ENCODE measurements at places on chromosomes 5 and 9. TPM values are rescaled to one million over a fixed set of nuclear protein-coding genes. Genes with fewer than 3 reads are reported as not detected.

GRCh38 chr5:76449606-76450005 is 46.5 kb downstream of the IQGAP2 start:
- no peak for ATAC-seq

GRCh38 chr9:105967797-105968196 is 273.5 kb downstream of the TMEM38B start:
- no peak for ATAC-seq

GRCh38 chr9:71821405-71821804 is 53.1 kb upstream of the CEMIP2 start:
- no peak for ATAC-seq

DNA sequence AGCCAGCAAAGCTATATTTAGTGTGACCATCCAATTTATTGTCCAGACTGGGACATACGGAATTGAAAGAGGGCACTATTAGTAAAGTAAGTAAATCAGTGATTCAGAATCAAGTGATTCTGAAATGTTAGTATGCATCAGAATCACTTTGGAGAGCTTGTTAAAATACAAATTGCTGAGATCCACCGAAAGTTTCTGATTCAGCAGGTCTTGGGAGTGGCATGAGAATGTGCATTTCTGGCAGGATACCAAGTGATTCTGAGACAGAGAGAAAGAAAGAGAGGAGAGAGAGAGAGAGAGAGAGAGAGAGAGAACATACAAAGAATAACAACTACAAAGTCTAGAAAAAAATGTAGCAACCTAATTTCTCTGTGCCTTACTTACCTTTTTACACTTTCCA is 65.4 kb upstream of the ASTN2 start:
- no peak for ATAC-seq

DNA sequence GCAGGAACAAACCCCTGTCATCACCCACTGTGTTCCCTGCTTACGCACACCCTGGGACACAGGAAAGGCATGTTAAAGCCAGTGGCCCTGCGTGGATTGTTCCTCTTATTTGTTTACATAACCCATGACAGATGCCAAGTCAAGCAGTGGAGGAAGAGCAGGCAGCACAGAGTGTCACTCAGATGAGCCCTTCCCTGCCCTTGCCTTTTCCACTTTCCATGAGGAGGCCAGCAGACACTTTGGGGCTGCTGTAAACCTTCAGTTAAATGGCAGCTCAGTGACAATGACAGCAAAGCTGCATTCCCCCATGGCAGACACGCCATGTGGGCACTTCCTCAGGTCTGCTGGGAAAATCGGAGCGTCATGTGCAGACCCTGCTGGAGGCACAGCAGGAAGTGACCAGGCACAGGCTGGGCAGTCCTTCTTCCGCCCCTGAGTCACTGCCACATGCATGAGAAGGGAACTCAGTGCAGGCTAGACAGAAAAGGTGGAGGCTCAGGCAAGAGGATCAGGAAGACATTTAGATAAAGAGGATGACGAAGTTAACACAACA is 216.8 kb upstream of the PIK3R1 start:
- ATAC-seq, result peak; percentile 85

- no peak for ATAC-seq
Measured at GRCh38 chr5:5523066-5523505, 100.6 kb downstream of the ICE1 start.

GRCh38 chr5:123261752-123262151 is 161.5 kb downstream of the CEP120 start:
- ATAC-seq, result no peak

GRCh38 chr5:121019734-121020133 is 555.6 kb downstream of the PRR16 start:
- no peak for ATAC-seq

DNA sequence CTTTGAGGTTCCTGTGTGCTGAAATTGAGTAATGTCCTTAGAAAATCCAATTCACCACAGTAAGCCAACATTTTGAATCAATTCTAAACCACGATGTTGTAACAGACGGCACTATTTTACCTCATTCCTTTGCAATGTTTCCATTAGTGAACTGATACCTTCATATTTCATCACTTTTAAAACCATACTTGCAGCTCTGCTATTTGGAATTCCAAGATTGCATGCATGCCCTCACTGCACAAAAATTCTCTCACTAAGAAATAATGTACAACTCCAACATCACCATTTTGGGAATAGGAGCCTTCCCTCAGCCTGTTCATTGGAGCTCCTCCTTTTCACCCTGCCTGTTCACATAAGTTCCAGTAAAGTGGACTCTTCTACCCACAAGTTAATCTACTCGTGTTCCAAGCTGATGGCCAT is 74.8 kb upstream of the TGFBR1 start:
- peak; percentile 89 for ATAC-seq

- ATAC-seq, result no peak
Measured at GRCh38 chr9:89792189-89793123, 187.6 kb downstream of the GADD45G start.

DNA sequence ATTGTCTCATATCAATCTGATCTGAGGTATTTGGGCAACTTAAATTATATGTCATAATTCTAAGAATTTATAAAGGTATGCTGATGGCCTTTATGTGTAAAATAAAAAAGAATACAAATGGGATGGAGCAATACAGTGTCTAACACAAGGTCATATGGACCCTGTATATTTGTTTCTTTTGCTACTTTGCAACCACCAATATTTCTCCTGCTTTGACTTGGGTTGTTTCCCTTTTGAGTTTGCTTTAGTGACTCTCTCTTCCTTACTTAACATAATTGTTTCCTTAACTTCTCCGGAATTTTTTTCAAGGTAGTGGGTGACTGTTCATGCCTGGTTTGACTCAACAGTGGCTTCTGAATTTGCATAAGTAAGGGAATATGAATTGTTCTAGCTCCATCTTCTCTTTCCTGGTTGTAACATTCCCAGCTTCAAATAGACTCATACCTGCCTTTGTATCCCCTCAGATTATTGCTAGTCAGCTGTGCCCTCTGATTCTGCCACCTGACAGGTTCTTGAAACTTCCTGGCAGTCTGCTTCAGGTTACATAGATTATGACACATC is 30.2 kb upstream of the ANXA1 start:
- no peak for ATAC-seq

DNA sequence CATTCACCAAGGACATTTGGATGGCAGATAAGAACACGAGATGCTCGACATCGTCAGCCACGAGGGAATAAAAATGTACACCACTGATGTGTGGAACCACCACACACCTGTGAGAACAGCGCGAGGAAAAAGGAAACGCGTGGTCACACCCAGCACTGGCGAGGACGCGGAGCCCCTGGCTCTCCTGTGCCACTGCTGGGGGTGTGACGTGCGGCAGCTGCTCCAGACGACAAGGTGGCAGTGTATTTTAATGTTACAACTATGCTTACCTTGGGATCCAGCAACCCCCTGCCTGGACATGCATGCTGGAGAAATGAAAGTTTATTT is 13.6 kb upstream of the CEP72 start:
- ATAC-seq, result no peak

GRCh38 chr5:61123145-61123544 is 39.1 kb downstream of the SMIM15 start:
- ATAC-seq, result no peak

DNA sequence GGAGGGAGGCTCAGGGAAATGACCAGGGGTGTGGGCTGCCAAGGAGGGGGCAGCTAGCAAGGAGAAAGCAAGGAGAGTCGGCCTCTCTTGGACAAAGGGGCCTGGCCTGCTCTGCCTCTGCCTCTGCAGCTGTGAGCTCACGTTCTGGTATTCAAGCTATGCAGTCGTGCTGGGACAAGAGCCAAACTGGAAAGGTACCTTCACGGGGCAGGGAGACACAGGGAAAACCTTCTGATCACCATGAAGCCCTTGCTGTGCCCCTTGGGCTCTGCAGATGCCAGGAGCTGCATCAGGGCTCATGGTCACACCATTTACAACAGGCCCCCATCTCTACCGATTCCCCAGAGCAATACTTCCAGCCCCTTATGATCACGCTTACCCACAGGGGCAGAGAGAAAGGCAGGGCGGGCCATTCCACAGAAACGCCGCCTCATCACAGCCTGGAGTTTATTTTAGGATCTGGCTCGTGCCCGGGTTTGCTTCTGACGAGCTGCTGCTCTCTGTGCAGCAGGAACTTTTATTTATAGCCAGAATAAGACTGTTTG is 63.2 kb downstream of the PRRT1B start:
- ATAC-seq, result peak; percentile 87

- ATAC-seq, result no peak
Measured at GRCh38 chr5:55407059-55407684, 99.4 kb downstream of the MTREX start.

GRCh38 chr5:27947088-27947487 is 908.7 kb upstream of the CDH9 start:
- ATAC-seq, result no peak

DNA sequence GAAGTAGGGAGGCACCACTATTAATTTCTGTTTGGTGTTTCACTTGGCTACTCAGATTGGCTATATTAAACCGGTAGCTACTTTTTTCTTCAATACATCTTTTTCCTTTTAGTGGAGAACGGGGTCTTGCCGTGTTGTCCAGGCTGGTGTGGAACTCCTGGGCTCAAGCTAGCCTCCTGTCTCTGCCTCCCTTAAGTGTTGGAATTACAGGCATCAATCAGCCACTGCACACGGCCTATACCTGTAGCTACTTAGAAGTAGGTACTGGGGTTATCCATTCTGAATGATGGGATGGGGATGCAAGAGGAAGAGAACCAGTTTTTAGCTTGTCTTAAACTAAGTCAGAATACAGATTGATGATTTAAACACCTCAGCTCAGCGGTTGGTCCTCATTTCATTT is 1.7 kb downstream of the UBE2D2 start:
- no peak for ATAC-seq

DNA sequence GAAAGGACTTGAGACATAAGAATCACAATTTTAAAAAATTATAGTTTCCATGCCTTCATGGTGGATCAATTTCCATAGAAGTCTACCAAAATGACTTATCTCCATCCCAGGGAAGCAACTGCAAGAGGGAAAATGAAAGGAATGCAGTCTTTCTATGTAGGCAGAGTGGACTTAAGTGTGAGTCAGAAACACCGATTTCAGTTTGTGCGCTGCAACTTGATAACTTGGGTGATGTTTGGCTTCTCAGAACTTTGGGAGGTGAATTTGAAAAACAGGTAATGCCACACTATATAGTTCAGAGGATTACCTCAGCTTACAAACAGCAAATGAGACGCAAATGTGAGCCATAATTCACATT is 708 bp upstream of the CSNK1G3 start:
- no peak for ATAC-seq

GRCh38 chr9:135739271-135740220 is 37.6 kb downstream of the KCNT1 start:
- ATAC-seq, result no peak

GRCh38 chr5:150148117-150148927 is 7.3 kb downstream of the PDGFRB start:
- ATAC-seq, result no peak

DNA sequence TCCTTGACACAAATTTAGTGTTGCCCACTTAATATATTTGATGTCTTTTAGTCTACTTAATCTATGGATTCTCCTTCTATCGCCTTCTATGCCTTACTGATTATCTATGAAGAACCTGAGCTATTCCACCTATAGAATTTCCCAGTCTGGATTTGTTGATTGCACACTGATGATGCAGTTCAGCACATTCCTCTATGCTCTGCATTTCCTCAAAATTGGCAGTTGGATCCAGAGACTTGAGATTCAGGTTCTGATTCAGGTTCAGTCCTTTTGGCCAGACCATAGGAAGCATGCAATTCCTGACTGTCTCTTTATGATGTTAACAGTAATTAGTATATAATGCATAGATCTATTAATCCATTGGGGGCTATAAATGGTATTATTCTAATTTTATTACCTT is 13.8 kb downstream of the SLC22A5 start:
- ATAC-seq, result no peak

DNA sequence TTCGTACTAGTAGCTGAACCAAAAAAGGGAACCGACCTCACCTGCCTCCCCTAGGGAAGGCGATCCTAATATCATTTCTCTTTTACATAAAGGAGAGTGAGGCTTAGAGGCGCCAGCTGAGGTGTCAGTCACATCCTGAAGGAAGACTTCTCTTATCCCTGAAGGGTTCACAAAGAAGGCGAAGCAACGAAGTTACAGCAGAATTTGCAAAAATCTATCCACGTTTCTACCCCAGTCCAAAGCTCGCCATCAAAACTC is 598 bp upstream of the KIAA1191 start:
- no peak for ATAC-seq

- no peak for ATAC-seq
Measured at GRCh38 chr9:94826044-94826443, 99.5 kb downstream of the AOPEP start.

DNA sequence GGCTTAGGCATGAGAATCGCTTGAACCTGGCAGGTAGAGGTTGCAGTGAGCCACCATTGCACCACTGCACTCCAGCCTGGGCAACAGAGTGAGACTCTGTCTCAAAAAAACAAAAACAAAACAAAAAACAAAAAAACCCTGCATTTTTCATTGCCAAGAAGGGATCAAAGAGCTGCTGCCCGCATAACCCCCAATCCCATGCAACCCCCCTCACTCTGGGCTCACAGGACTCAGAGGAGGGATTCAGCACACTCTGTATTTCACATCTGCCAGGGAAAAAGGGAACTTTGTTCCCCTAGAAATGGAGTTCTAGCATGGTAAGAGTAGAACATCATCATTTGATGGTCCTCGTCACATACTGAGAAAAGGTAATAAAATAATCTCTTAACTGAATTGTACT is 153.9 kb upstream of the GNA14 start:
- no peak for ATAC-seq

DNA sequence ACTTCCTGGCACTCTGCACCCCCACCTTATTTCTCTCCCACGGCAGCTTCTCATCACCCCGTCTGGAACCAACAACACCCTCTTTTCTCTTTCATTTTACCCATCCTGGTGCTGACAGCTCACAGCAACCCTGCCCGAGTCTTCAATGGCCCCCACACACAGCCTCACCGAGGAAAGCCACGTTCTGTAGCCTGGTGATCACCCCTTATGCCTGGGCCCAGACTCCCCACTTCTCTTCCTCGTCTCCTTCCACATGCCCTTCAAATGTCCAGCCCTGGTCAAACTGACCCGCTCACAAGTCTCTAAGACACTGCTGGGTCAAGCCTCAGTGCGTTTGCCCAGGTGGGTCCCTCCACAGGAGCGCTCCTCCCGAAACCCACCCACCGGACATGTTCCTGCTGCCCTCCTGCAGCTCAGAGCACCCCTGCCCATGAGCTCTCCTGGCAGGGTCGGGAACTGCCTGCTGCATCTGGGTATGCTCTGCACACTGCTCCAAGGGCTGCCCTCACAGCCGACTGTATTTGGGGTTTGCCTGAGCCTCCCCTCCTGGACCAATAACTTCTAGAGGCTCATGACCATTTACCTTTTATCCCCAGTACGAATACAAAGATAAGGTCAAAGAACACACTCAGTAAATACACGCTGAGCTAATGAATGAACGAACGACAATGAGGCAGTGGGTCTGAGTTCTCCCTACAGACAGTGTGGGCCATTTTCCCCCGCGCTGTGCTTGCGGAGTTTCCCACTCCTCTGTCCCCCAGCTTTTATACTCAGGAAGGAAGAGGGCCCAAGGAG is 154.7 kb upstream of the PHYKPL start:
- ATAC-seq, result no peak

GRCh38 chr5:177294632-177295031 is 8.9 kb downstream of the RAB24 start:
- ATAC-seq, result no peak

FAM163B gene
- total RNA-seq, result not detected

GLRA1 gene
- not detected for total RNA-seq

ANXA1 gene
- total RNA-seq, result 465 TPM

ADRB2 gene
- total RNA-seq, result 11.8 TPM

COL23A1 gene
- total RNA-seq, result 4.6 TPM

SOHLH1 gene
- total RNA-seq, result not detected

CARD9 gene
- total RNA-seq, result 2.1 TPM

ITGA2 gene
- total RNA-seq, result 11.1 TPM

ITK gene
- 0.52 TPM for total RNA-seq

TEK gene
- 25.3 TPM for total RNA-seq

PCDHA1 gene
- total RNA-seq, result not detected

Measured in gastroesophageal sphincter (tissue), 4 donors.